CD4-positive, CD25-positive, alpha-beta regulatory T cell (primary cell): ENCODE measurements at places on chromosomes 4 and X. TPM values are rescaled to one million over a fixed set of nuclear protein-coding genes. Genes with fewer than 3 reads are reported as not detected.

MAGEA10 gene
- not detected for total RNA-seq

INPP4B gene
- 89.4 TPM for total RNA-seq

GRCh38 chrX:123749643-123750042 lies 16.8 kb upstream of the THOC2 start:
- no peaks in the 10 kb centered on the region for H3K27me3 ChIP-seq
- H3K27ac ChIP-seq, result no peak overlapping the region
- no peak overlapping the region for H3K4me3 ChIP-seq

DNA sequence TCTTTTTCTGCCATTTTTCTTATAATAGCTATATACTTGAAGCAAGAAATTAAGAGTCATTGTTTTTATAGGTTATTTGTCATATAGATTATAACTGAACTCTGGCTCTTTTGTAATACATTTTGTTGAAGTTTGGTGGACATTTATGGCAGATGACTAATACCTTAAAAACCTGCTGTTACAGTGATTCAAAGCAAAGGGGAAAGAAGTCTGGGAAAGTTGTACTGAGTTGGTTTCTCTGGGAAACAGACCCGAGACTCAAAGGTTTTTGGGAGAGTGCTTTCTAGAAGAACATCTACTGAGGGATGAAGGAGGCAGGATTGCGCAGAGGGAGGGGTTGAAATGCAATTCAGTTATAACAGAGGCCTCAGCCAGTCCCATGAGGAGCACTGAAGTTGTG lies 35.9 kb downstream of the NAP1L5 start:
- peaks cover 57% of the 10 kb centered on the region for H3K36me3 ChIP-seq
- no peak for DNase-seq
- no peaks in the 10 kb centered on the region for H3K27me3 ChIP-seq
- H3K27ac ChIP-seq, result no peak overlapping the region
- H3K4me1 ChIP-seq, result no peaks in the 10 kb centered on the region

GRCh38 chr4:612052-612748 lies 13.2 kb upstream of the PDE6B start:
- H3K36me3 ChIP-seq, result no peaks in the 10 kb centered on the region
- DNase-seq, result no peak
- H3K4me3 ChIP-seq, result no peak overlapping the region
- H3K27ac ChIP-seq, result no peak overlapping the region
- no peaks in the 10 kb centered on the region for H3K4me1 ChIP-seq

- H3K36me3 ChIP-seq, result no peaks in the 10 kb centered on the region
- no peak for DNase-seq
- H3K27me3 ChIP-seq, result no peaks in the 10 kb centered on the region
- H3K4me3 ChIP-seq, result no peak overlapping the region
- no peak overlapping the region for H3K27ac ChIP-seq
These were observed 55.6 kb downstream of the NKX6-1 start for GRCh38 chr4:84443523-84443922.

- H3K4me3 ChIP-seq, result no peak overlapping the region
- DNase-seq, result no peak
- H3K36me3 ChIP-seq, result no peaks in the 10 kb centered on the region
- no peak overlapping the region for H3K27ac ChIP-seq
- no peaks in the 10 kb centered on the region for H3K27me3 ChIP-seq
These were observed 29.4 kb upstream of the TTC29 start for GRCh38 chr4:146975036-146975435.
